ENCODE measurements at places on chromosomes 4 and X.

- no peaks in the 10 kb centered on the region for H3K36me3 ChIP-seq
- no peak for DNase-seq
- no peak overlapping the region for H3K4me3 ChIP-seq
- peaks cover 10% of the 10 kb centered on the region for H3K27me3 ChIP-seq
- no peak overlapping the region for H3K27ac ChIP-seq
Measured at GRCh38 chrX:119292445-119292844, 56.4 kb downstream of the PGRMC1 start.

DNA sequence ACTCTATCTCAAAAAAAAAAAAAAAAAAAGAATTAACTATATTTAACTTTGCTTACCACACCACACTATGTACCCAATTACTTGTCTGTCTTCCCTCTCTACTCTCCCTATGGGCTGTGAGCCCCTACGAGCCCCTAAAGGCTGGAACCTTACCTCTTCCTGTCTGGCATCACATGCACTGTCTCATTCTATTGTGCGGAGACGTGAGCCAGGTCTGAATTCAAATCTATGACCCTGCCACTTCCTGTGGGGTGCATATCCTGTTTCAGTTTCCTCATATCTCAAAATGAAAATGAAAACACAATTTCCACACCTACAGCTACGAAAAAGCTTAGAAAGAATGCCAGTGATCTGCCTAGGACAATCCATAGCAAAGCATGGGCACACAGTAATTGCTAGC, 42.9 kb upstream of the HS3ST1 start:
- H3K4me1 ChIP-seq: peaks cover 39% of the 10 kb centered on the region
- H3K36me3 ChIP-seq: peaks cover 19% of the 10 kb centered on the region
- H3K4me3 ChIP-seq: peak overlapping the region; percentile 71
- H3K27me3 ChIP-seq: no peaks in the 10 kb centered on the region
- H3K27ac ChIP-seq: peak overlapping the region; percentile 97

GRCh38 chr4:187478292-187479140, 517.1 kb upstream of the ZFP42 start:
- DNase-seq: no peak
- H3K27ac ChIP-seq: no peak overlapping the region
- no peaks in the 10 kb centered on the region for H3K4me1 ChIP-seq
- no peaks in the 10 kb centered on the region for H3K27me3 ChIP-seq
- H3K4me3 ChIP-seq: no peak overlapping the region
- H3K36me3 ChIP-seq: no peaks in the 10 kb centered on the region

DNA sequence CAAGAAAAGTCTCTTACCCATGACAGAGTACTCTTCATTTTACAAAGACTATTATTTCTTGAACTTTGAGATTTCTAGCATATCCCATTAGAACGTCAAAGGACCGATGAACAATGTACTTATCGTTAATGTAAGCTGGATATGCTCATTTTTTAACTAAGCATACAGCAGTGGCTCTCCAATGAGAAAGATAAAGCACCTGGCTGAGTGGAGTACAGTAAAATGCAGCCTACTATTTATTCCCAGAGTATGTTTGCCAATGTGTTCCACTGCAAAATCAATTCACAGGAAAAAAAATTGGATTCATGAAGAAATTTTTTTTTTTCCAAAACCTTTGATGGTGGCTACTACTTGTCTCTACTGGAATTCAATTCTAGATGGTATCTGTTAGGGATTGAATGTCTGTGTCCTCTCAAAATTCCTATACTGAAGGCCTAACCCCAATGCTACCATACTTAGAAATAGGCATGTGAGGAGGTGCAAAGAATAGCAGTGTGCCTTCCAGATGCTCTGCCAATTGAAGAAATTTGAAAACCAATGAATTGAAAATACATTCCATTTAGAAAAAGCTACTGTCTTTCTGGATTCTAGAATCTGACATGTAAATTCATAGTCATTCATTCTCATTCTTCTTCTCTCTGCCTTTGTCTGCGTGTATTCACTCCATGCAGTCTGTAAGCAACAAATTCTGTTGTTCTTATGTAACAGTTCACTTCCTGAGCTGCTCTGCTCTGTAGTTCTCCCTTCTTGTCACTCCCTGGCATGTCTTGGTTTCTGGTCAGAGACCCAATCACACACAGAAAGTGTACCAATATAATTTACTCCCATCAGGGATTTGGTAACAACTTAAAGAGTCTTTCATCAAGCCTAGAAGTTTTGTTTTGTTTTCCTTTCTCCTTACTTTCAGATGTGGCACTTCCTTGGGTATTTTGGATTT, 61.4 kb downstream of the PAPSS1 start:
- H3K27ac ChIP-seq: no peak overlapping the region
- H3K4me3 ChIP-seq: no peak overlapping the region
- no peaks in the 10 kb centered on the region for H3K27me3 ChIP-seq
- H3K4me1 ChIP-seq: peaks cover 7% of the 10 kb centered on the region
- H3K36me3 ChIP-seq: peaks cover 3% of the 10 kb centered on the region
- DNase-seq: no peak

DNA sequence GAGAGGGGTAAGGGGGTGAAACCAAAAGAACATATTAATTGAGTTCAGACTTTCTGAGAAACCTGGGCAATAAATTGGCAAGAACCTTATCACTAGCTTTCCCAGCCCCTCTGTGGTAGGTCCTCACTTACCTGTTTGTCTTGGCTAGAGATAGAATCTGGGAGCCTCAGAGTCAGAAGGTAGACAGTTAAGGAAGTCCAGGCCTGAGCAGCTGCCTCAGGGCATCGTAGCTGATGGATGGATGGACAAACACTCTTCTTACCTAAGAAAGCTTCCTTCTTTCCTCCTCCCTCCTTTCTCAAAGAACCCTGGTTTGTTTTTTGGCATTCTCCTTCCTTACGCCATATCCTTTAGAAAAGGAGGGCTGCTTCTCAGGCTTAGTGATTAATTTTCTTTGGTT, 24.4 kb downstream of the FRAS1 start:
- H3K4me3 ChIP-seq: no peak overlapping the region
- H3K27ac ChIP-seq: no peak overlapping the region
- no peaks in the 10 kb centered on the region for H3K36me3 ChIP-seq
- DNase-seq: no peak
- peaks cover 10% of the 10 kb centered on the region for H3K27me3 ChIP-seq

DNA sequence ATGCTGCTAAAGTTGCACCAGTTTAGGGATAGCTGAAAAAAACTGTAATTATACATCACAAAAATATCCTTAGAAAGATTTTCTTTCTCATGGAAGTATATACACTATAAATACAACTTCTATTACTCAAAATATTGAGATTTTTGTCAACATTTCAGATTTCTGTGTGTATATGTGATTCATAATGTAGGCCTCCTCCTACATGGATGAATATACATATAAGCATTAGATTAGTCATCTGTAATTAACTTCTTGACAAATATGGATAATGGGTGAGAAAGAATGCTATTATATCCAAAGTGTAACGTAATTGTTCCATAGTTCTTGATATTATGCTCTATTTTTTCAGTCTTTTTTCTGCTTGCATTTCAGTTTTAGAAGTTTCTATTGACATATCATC, 124.9 kb downstream of the CBLL2 start:
- no peaks in the 10 kb centered on the region for H3K36me3 ChIP-seq
- H3K27me3 ChIP-seq: no peaks in the 10 kb centered on the region
- no peaks in the 10 kb centered on the region for H3K4me1 ChIP-seq
- H3K27ac ChIP-seq: no peak overlapping the region

GRCh38 chr4:26141051-26141721, 179.6 kb upstream of the RBPJ start:
- H3K4me3 ChIP-seq: no peak overlapping the region
- peaks cover 12% of the 10 kb centered on the region for H3K36me3 ChIP-seq
- H3K27ac ChIP-seq: no peak overlapping the region

GRCh38 chr4:55297346-55297745, 48.7 kb upstream of the SRD5A3 start:
- DNase-seq: no peak
- peaks cover 2% of the 10 kb centered on the region for H3K4me1 ChIP-seq
- H3K27me3 ChIP-seq: peaks cover 8% of the 10 kb centered on the region
- no peak overlapping the region for H3K4me3 ChIP-seq
- H3K27ac ChIP-seq: no peak overlapping the region
- no peaks in the 10 kb centered on the region for H3K36me3 ChIP-seq

DNA sequence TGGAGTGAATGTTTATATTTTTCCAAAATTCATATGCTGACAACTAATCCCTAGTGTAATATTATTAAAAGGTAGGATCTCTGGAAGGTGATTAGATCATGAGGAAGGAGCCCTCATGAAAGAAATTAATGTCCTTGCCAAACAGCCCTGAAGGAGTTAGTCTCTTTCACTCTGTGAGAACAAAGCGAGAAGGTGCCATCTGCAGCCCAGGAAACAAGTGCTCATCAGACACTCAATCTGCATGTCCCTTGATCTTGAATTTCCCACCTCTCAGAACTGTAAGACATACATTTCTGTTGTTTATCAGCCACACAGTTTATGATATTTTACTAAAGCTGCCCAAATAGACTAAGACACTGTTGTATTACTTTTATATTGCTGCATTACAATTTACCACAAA, 1283.4 kb downstream of the PCDH7 start:
- no peaks in the 10 kb centered on the region for H3K4me1 ChIP-seq
- no peak overlapping the region for H3K4me3 ChIP-seq
- H3K27ac ChIP-seq: no peak overlapping the region
- no peaks in the 10 kb centered on the region for H3K27me3 ChIP-seq

GRCh38 chr4:48307528-48307927, 33.8 kb upstream of the SLAIN2 start:
- H3K27me3 ChIP-seq: no peaks in the 10 kb centered on the region
- no peak overlapping the region for H3K27ac ChIP-seq
- H3K4me1 ChIP-seq: no peaks in the 10 kb centered on the region

DNA sequence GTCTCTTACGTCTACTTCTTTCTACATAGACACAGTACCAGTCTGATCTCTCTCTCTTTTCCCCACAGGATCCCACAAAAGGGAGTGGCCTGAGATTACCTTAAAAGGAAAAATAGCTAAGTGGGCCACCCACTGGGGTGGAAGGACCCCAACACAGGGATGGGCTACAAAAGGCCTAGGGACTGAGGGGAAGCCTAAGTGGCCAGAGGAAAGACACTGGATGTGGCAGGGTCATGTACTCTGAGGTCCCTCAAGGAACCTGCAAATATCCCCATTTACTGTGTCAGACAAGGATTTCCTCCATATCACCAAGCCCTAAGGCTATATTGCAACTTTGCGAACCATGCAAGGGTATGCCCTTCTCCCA, 6.5 kb upstream of the PRDX4 start:
- no peak for DNase-seq
- peaks cover 22% of the 10 kb centered on the region for H3K4me1 ChIP-seq
- no peak overlapping the region for H3K27ac ChIP-seq
- H3K36me3 ChIP-seq: no peaks in the 10 kb centered on the region

DNA sequence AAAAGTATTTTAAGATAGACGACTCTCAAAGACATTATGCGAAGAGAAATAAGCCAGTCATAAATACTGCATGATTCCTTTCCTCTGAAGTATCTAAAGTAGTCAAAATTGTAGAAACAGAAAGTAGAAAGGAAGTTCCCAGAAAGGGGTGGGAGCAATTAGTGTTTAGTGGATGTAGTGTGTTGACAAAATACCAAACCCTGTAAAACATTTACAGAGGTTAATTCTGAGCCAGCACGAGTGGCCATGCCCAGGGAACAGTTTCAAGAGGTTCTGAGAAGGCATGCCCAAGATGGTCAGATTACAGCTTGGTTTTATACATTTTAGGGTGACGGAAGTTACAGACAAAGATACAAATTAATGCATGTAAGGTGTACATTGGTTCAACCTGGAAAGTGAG, 34.4 kb upstream of the SLC25A4 start:
- no peak for DNase-seq
- H3K4me3 ChIP-seq: no peak overlapping the region
- H3K36me3 ChIP-seq: no peaks in the 10 kb centered on the region
- peaks cover 30% of the 10 kb centered on the region for H3K27me3 ChIP-seq
- H3K4me1 ChIP-seq: peaks cover 3% of the 10 kb centered on the region

DNA sequence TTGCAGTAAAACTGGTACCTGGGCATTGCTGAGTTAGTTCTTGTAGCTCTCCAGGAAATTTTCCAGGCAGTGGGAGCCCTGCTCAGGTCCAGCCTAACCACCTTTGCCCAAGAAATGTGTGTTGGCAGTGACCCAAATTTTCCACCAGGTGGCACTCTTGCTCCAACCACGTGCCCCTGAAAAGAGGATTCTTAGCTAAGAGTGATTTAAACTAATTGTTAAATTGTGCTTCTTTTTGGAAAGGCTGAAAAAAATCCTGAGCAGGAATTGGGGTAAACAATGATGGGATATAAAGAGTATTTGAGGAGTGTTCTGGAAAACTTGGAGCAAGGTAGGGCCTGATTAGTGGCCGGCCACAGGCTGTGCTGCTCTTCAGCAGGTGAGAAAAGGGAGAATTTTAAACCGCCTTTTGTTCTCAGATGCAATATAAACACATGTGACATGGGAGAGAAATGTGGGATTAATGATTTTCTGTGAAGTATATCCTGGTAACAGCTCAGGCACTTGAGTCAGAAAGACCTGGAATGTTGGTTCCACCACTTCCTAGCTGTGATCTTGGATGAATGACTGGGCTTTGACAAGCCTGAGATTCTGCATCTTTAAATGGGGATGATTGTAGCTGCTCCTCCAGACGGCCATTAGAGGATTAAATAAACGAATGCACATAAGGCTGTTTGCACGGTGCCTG, 219.6 kb downstream of the PTTG2 start:
- H3K4me3 ChIP-seq: no peak overlapping the region
- H3K27me3 ChIP-seq: peaks cover 36% of the 10 kb centered on the region

- no peak for DNase-seq
- H3K36me3 ChIP-seq: peaks cover 4% of the 10 kb centered on the region
- H3K4me3 ChIP-seq: peak overlapping the region; percentile 69
- no peak overlapping the region for H3K27ac ChIP-seq
- H3K4me1 ChIP-seq: peaks cover 13% of the 10 kb centered on the region
Measured at GRCh38 chrX:25002661-25003020, 13.1 kb downstream of the ARX start.

GRCh38 chrX:135340831-135341230, 31.6 kb downstream of the ETDC start:
- no peaks in the 10 kb centered on the region for H3K27me3 ChIP-seq
- no peak overlapping the region for H3K27ac ChIP-seq
- peaks cover 52% of the 10 kb centered on the region for H3K4me1 ChIP-seq
- peak overlapping the region; percentile 92 for H3K4me3 ChIP-seq

- H3K27ac ChIP-seq: no peak overlapping the region
- no peak for DNase-seq
- no peaks in the 10 kb centered on the region for H3K36me3 ChIP-seq
Measured at GRCh38 chr4:37023504-37023903, 221.0 kb upstream of the NWD2 start.

DNA sequence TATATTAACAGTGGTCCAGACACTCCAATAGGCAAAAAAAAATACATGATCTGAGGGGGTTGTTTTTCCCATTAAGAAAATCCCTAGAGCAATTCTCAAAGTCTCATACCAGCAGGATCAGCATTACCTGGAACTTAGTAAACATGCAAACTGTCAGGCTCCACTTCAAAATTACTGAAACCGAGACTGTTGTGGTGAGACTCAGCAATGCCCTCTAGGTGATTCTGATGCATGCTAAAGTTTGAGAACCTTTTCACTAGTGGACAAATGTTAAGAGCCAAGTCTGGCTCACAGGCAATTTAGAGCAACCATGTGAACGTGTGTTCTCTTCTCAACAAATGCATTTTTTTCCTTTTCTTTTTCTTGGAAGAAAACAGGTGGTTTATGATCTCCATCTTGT, 30.2 kb downstream of the NEK1 start:
- H3K36me3 ChIP-seq: peaks cover 17% of the 10 kb centered on the region
- H3K27ac ChIP-seq: peak overlapping the region; percentile 57
- no peak for DNase-seq
- no peak overlapping the region for H3K4me3 ChIP-seq
- no peaks in the 10 kb centered on the region for H3K27me3 ChIP-seq
- H3K4me1 ChIP-seq: peaks cover 8% of the 10 kb centered on the region
